ENCODE measurements at places on chromosomes 16 and 17.

GRCh38 chr17:30450125-30451027 lies 26.8 kb upstream of the GOSR1 start:
- no peak for DNase-seq

DNA sequence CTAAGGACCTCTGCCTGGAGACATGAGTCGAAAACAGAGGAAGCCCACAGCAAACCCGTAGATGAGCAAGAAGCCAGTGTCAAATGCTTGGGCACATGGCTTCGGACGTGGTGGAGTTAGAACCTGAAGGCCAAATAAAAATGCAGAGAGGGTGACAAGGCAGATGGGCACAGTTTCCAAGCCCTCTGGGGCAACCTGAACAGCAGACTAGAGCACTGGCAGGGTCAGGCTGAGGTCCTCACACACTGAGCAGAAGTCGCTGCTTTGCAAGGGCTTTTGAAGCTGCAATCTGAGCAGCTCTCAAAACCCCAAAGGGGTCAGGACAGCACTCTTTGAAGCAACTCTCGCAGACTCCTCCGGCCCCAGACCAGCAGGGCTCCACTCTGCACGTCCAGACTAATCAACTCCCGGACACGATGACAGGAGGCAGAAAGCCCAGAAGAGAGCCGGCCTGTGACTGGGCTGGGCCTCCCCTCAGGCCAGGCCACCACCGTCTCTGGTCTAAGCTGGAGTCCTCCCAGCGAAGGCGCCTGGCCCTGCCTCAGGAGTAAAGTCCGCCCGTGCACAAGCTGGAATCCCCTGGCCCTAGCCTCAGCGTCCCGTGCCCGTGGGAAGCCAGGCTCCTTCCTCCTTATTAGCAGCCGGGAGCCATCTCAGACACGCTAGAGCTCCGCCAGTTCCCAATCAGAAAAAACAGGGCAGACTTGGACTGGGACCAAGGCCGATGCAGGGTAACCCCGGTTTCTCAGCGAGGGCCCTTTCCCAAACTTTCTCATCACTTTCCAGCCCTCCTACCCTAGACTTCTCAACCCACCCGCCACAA lies 924 bp downstream of the SMARCD2 start:
- no peak for DNase-seq

GRCh38 chr16:46808997-46809396 lies 22.0 kb downstream of the C16orf87 start:
- DNase-seq = no peak

- DNase-seq = no peak
Observed at GRCh38 chr16:10961231-10961630, 16.9 kb downstream of the CLEC16A start.

DNA sequence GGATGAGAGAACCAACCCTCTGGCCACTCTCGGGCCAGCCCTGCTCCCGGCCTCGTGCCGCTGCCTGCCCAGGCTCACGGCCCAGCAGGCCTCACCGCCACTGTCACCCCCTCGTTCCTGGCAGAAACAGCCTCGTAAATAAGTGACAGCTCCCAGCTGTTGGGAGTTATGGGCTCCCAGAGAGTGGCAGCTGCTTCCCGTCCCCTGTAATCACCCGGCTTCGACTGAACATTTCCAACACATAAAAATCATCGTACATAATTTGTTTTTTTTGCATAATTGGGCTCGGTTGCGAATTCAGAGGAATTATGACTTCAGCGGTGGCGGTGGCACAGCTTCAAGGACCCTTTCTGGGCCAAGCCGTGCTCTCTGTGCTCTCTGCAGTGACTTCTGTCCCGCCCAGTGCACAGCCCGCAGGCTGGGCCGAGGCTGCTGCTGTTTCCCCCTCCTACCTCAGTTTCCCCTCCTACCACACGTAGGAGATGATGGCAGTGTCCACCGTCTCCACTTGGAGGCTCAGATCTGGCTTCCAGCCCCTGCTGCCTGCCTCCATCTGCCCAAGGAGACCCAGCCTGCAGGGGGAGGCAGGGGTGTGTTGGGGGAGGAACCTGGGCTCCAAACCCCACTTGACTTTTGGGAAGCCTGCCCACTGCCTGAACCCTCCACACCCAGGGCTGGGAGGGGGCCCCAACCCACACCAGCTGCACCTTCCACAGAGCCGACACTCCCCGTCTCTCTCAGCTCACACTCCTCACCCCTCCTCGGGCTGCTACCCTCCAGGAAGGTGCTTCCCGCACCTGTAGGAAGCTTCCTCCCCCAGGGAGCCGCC lies 84.9 kb downstream of the RTN4RL1 start:
- DNase-seq = no peak

GRCh38 chr17:42252597-42253550 lies 23.3 kb downstream of the STAT5B start:
- no peak for DNase-seq

DNA sequence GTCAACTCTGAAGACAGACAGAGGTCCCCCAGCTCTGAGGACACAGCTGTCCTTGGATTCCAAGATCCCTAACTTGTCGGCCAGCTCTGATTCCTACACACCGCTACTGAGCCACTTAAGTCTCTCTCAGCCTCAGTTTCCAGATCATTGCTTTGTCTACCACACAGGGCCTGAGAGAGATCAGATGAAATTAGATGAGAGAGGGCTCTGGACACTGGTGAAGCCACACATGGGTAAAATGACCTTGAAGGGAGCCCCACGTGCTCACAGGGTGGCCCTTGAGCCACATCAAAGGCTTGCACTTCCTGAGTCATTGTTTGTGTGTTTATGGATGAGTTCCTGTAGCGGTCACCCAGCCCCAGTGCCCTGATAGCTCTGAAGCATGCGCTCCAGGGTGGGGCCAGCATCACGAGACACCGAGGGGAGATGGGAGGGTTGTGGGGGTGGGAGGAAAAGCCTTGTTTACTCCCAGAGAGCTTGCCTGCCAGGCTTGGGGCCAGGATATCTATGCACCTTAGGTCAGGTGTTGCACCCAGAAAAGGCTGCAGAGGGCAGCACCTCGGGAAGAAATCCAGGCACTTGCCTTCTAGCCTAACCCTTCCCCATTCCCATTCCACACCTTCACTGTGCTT lies 32.7 kb upstream of the SLC6A2 start:
- no peak for DNase-seq

DNA sequence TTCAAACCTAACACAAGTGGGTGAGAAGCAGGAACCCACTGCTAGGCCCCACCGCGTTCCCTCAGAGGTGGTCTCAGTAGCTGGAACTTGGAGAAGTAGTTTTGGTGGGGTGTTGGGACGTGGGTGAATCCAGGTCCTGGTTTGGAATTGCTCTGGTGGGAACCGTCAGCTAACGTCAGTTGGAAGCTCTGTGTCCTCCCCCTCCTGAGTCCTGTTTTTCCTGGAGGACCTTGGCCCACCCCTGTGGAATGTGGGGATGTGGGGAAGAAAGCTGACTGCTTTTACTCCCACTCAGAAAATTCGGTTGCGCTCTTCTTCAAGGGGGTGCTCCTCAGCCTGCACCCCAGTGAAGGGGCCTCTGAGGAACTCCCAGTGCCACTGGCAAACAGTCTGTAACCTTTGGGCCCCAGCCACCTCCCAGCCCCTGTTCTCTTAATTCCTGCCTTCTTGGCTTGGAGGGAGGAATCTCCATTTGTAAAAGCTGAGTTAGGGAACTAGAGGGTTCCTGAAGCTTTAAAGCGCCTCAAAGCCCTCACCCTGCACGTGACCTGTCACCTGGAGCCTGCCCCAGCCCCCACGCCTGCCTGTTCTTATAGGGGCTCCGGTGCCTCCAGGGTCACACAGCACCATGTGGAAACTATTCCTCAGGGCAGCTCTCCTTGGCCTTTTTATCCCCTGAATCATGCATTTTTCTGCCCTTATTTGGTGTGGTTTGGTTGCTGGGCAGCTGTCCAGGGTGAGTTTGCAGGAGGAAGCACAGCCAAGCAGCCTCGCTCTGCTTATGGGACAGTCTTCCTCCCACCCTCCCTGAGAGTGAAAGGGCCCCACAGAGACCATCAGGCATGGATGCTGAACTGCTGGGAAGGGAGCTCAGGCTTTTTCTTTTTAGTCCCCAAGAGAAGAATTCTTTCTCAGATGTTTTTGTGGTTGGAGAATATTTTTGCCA lies 16.2 kb upstream of the NAGLU start:
- DNase-seq = no peak

DNA sequence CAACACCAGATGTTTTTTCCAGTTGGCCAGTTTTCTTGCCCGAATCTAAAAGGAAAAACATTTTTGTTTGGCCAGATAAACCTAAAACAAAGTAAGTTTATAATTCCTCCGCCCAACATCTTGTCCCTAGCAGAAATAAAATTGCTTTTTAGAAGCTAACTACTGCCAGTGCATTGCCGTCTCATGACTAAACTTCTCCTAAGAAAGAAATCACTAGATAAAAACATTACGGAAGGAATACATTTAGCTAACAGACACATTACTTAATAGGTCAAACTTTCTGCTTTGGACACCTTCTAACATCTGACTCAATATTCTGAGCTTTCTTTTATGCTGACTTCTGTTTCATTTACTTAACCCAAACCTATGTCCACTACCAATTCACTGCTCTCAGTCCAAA lies 36.2 kb downstream of the FBXL20 start:
- DNase-seq = no peak

All from stimulated activated CD4-positive, alpha-beta T cell treated with anti-CD3 and anti-CD28 coated beads, Interleukin-15, amount 100 ng/mL, for 48 hours (primary cell).